Stimulated activated CD4-positive, alpha-beta T cell treated with anti-CD3 and anti-CD28 coated beads, TNF-alpha, amount 100 ng/mL, for 1 hour (primary cell): ENCODE measurements at places on chromosomes 11 and 22.

DNA sequence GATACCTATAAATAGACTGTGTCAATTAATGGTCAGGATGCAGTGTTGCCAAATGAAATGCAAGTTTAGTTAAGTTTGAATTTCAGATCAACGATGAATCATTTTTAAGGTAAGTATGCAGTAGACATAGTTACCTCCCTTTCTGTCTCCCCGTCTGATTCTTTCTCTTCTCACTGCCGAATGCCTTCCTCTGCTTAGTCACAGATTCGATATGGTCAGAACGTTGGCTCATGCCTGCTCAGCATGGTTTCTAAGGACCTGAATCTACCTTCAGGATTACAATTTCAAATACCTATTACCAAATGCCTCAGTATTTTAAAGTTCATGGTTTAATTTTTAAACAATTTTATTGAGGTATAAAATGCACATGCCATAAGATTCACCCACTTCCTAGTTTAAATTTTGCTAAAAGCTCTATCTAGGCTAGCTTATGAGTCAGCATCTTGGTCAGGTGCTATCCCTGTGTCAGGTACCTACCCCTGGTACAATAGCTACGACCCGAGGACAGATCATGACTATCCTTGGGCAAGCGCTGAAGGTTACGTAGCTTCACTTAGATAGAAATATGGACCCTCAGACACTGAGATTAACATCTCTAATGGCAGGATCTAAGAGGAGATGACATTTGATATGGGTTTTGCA, 78.2 kb upstream of the SPON1 start:
- DNase-seq = no peak

- no peak for DNase-seq
Measured at GRCh38 chr11:79059141-79059540, 381.7 kb downstream of the TENM4 start.

GRCh38 chr11:44016546-44017442, 31.0 kb upstream of the ACCSL start:
- DNase-seq = no peak

DNA sequence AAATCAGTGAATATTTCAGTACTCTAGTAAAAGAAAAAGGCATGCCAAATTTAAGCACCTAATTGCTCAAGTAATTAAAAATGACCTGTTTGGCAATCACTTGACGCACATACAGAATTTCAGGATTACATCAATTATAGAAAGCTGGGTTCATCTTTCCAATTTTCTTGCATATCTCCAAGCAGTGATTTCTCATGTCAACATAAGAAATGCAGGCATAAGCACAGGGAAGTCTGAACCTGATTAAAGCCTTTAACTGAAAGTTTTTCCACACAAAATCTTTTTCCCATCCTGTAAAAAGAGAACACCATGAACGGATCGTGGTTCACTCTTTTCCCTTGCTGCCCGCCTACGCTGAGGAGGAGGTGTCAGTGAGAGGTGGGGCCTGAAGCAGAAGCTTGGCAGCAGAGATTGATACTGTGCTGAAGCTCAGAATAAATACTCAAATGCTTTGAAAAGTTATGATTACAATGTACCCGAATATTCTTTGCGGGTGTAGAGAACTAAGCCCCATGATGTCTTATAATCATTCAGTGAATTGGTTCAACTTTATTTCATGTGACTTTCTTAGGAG, 704.1 kb upstream of the CCDC90B start:
- no peak for DNase-seq

DNA sequence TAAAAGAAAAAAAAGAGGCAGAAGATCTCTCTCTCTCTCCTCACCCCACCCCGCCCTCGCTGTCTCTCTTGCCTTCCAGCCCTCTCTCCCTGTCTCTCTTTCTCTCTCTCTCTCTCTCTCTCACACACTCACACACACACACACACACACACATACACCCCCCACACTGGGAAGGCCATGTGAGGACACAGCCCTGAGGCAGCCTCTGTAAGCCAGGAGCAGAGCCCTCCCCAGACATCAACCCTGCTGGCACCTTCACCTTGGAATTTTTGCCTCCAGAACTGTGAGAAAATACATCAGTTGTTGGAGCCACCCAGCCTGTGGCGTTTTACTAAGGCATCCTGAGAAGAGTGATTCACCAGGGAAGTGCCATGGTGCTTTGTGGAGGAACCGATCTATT, 14.7 kb downstream of the APOL3 start:
- no peak for DNase-seq

DNA sequence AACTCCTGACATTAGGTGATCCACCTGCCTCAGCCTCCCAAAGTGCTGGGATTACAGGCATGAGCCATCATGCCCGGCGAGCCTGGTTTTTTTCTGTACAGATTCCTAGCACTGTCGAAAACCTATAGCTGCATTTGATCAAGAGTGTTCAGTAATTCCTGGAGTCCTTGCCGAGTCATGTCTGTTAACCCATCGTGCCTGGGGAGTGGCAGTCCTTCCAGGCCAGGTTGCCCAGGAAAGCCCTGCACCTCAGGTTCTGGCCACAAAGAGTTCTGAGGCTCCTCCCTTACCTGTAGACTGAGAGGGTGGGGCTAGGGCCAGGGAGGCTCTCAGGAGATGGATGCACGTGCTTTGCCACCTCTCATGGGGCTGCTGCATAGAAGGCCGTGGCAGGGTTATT, 17.0 kb downstream of the YDJC start:
- no peak for DNase-seq

DNA sequence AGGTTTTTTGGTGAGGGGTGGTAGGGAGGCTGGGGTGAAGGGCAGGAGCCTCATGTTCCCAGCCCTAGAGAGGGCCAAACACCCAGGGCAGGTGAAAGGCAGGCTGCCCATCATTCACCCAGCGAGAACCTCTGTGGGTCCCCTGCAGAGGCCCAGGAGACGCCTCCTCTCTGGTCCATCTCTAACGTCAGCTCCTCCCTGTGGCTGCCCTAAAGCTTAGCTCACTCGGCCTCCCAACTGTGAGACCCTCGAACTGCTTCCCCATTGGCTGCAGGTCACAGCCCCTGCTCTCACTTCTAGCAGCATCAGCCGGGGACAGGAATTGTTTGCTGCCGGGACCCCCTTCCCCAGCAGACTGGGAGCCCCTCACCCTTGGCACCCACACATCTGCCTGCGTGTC, 615 bp upstream of the NFAM1 start:
- DNase-seq = no peak

GRCh38 chr11:67010296-67010905, 12.5 kb upstream of the SYT12 start:
- DNase-seq = no peak

GRCh38 chr11:123718063-123718462, 23.4 kb downstream of the ZNF202 start:
- no peak for DNase-seq

DNA sequence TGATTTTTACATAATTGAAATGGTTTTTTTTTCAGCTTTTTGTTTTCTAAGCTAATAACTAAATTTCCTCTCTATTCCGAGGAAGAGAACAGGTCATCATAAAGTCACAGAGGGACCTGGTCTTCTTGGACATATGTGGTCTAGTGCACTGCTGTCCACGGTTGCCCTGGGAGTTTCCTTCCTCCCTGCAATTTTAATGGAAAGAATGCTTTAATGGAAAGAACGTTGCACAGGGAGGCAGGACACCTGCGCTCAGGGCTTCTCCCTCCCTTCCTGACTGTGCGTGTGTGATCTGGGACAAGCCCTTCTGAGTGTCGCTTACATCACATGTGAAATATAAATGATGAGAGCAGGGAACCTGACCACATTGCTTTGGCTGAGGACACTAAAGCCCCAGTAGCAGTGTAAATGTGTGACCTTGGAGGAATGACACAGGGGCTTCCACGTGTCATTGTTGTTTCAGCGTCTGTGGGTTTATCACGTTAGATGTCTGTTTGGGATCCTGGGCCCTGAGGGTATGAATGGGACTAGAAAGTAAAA, 93.2 kb downstream of the AMOTL1 start:
- no peak for DNase-seq

GRCh38 chr11:126809514-126810289, 190.9 kb downstream of the KIRREL3 start:
- no peak for DNase-seq

- DNase-seq = no peak
Measured at GRCh38 chr22:39482768-39483167, 19.3 kb upstream of the MIEF1 start.

DNA sequence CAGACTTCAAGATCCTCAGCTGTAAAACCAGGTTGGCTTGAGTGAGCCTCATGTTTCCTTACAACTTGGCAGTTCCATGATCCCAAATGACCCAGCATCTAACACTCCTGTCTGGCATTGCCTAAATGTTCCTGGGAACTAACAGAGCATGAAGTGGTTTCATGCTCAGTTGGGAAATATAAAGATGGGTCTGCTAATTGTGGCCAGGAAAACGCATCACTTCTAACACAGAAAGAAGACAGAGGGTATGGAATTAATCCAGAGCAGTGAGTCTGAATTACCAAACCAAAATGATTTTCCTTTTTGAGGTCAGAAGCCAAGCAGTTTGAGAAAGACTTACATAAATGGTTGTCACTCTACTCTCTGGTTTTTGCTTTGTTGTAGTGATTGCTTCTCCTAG, 60.5 kb upstream of the MMP13 start:
- DNase-seq = no peak

GRCh38 chr11:118042141-118042540, 34.7 kb upstream of the TMPRSS4 start:
- no peak for DNase-seq
